ENCODE measurements at places on chromosomes 13 and 19.

GRCh38 chr13:80010846-80011245 is 330.1 kb downstream of the SPRY2 start:
- DNase-seq = no peak

DNA sequence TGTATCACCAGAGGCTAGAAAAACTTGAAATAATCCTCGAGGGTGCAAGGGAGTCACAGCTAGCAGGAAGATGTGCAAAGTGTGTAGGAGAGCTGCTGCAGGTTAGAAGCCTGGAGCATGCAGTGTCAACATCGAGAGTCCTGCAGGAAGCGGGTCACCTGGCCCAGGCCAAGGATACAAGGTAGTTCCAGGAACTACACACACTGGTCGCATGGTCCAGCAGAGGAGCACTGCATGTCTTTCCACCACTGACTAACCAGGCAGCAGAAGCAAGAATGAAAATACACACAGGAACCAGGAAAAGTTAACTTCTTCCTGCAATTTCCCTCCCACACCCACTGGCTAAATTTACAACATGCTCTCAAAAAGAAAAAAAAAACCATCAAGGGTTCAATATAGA is 36.0 kb upstream of the MIR17HG start:
- DNase-seq = no peak

- no peak for DNase-seq
Measured at GRCh38 chr13:34308725-34309124, 490.8 kb downstream of the RFC3 start.

- DNase-seq = no peak
Measured at GRCh38 chr13:46210362-46211083, 1.2 kb upstream of the LRRC63 start.

GRCh38 chr13:27574661-27575060 is 45.7 kb downstream of the LNX2 start:
- DNase-seq = no peak

DNA sequence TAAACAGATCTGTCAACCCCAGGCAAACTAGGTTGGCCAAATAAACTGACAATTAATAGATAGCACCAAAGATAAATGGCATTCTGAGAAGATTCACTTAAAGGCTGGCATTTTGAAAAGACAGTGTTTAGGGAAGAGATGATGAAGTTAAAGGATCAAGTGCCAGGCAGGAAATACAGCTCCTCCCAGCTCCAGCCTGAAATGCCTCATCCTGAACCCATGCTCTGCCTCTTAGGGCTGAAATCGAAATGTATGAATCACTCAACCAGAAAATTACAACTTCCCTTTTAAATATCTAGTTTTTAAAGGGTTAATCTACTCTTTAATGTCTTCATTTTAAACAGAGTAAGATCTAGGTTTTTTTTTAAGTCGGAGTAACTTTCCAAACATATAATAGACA is 171.2 kb upstream of the UBL3 start:
- no peak for DNase-seq

All from H1 (cell line).